ENCODE measurements at places on chromosomes 12 and 14.

DNA sequence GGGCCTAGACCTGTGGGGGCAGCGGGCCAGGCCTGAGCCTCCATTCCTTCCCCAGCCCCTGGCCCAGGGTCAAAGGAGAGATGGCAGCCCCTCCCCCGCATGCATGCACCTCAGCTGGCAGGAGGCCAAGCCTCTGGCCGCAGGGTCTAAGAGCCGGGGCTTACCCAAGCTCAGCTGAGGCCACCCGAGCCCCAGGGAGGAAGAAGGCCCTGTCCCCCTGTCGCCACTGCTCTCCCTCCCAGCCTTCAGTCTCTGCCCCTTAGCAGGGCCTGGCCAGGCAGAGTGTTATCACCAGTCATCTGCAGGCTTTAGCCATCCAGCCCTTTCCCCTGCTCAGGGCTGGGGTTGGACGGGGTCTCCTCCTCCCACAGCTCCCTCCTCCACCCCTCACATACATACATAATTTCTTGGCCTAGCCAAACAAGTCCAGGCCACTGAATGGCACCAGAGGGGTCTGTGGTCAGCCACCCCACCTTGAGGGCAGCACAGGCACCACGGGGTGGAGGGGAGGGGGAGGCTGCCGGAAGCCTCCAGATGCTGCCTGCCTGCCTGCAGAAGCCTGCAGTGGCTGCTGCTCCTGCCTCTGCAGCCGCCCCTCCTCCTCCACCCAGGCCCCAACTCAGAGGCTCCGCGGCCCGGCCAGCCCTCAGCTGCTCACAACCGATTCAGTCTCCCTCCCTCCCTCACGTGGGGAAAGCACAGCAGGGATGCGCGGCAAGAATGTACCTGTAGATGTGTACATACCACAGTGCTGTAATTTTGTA lies 22.8 kb downstream of the RAB35 start:
- ATAC-seq, result no peak

DNA sequence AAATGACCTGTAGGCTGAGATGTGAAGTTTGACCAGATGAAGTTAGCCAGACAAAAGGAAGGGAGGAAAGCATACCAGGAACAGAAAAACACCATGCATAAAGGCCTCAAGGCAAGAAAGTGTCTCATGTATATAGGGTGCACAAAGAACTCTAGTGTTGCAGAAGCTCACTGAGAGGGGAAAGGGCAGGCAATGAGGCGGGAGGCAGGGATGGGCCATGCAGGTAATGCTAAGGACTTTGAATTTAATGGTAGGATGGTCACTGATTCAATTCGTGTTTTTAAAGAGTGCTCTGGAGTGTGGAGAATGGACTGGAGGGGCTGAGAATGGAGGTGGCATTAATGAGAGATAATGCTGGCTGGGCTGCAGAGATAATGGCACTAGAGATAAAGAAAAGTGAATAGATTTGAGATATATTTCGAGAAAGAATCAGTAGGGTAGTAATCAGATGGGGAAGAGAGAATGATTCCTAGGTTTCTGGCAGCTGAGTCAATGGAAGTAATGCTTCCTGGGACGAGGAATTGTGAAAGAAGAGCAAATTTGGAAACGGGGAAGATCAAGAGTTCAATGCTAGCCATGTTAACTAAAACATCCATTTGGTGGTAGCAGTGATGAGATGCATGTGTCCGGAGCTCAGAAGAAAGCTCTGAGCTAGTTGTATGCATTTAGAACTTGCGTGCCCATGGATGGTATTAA lies 43.1 kb downstream of the LIMA1 start:
- no peak for ATAC-seq

DNA sequence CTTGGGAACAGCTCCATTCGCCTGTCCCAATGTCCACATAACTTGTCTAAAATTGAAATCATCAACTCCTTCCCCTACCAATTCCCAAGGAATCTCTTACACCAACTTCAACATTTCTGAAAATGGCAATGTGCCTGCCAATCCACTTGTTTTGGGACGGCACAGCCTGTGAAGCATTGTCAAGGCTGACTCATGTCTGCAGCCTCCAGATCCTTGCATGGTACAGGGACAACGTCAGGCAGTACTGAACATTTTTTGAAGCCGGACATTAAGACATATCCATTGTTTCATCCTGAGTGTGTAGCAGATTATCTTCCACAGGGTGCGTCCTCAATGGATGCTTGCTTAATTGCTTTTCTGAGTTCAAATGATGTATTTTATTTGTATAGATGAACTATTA lies 794.1 kb downstream of the BCL11B start:
- ATAC-seq, result no peak

- no peak for ATAC-seq
Measured at GRCh38 chr12:125856896-125857295, 791.7 kb downstream of the AACS start.

- no peak for ATAC-seq
Measured at GRCh38 chr14:72416892-72417291, 477.0 kb downstream of the DPF3 start.
